Activated T-cell treated with anti-CD3 and anti-CD28 coated beads, Interleukin-2, amount 50 U/mL, for 24 hours (primary cell): ENCODE measurements at places on chromosomes 4 and X.
A peak's percentile ranks its signal among the peaks of the same experiment; 100 is the strongest.

- no peaks in the 10 kb centered on the region for H3K36me3 ChIP-seq
- H3K27me3 ChIP-seq = peaks cover 10% of the 10 kb centered on the region
- no peak overlapping the region for H3K27ac ChIP-seq
- no peak for DNase-seq
- H3K4me1 ChIP-seq = no peaks in the 10 kb centered on the region
These were observed 288.1 kb downstream of the SH3BGRL start for GRCh38 chrX:81489987-81490386.

DNA sequence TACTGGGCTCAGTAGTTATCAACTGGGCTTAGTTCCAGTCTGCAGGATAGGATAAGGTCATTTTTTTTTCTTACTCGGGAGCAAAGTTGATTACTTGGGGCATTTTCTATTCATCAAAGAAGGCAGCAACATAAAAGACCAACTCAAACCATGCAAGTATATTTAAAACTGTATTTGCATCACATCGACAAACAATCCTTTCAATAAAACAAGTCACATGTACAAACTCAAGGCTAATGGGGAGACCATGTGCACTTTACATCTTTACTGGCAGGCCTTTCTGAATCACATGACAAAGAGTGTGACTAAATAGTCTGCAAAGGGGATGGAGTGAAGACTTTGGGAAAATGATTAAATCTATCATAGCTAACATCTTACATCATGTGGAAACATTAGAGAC is 610.4 kb upstream of the BOD1L1 start:
- H3K27me3 ChIP-seq = peaks cover 3% of the 10 kb centered on the region
- DNase-seq = no peak
- no peak overlapping the region for H3K4me3 ChIP-seq
- no peak overlapping the region for H3K27ac ChIP-seq

DNA sequence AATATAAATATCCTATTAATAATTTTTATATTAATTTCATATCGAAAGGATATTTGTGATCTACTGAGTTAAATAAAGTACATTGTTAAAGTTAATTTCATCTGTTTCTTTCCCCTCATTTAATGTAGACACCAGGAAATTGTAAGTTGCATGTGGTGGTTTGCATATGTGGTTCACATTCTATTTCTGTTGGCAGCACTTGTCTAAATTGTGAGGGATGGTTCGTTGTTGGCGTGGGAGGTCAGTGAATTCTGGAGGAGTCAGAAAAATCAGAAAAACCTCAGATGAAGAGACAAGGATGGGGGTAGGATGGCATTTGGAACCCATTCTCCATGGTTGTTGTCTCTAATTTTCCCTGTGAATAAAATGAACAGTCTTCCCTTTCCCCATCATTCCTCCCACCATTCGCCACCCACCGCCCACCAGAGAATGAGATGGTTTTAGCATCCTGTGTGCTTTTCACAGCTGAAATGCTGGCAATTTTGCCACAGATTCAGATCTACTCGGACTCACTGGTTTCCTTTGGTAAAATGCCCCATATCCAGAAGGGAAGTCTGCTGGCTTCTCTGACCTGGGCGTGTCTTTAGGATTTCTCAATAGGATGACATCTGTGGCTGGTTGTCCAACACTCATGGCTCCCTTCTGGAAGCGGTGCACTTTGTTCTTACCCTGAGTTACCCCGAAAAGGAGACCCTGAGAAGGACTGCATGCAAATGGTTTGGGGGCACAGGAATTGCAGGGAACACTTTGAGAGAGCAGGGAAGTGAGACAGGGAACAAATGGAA is 52.3 kb downstream of the LGI2 start:
- no peak for DNase-seq
- H3K27ac ChIP-seq = no peak overlapping the region
- no peak overlapping the region for H3K4me3 ChIP-seq
- peaks cover 8% of the 10 kb centered on the region for H3K4me1 ChIP-seq

GRCh38 chr4:58515226-58515625 is 1405.0 kb upstream of the IGFBP7 start:
- H3K4me3 ChIP-seq = no peak overlapping the region
- no peaks in the 10 kb centered on the region for H3K4me1 ChIP-seq
- H3K36me3 ChIP-seq = no peaks in the 10 kb centered on the region
- H3K27ac ChIP-seq = no peak overlapping the region

DNA sequence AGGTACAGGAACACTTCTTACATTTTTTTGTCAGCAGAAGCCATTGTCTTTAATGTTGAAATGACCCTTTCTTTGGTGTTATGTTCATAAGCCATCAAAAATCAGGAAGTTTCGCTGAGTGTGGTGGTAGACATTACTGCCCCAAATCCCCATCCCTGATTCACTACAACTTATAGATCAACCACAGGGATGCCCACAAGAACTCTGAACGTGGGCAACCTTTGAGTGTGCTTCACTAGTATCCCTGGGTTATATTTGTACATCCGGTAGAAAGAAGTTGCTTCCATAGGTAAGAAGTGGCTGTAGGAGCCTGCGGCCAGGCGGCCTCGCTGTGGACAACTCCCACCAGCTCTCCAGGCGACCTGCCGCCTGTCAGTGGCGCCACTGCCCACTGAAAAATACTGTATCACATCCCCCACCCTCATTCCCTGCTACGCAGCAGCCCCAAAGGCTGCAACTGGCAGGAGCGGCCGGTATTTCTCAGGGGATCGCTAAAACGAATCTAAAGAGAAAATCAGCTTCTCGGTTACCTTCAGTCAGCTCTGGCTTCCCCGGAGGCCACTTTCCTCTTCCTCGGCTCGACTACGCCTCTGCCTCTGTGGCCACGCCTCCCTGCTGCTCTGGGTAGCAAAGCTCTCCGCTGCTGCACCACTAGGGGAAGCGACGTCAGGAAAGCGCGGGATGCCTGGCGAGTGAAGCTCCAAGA is 13.9 kb upstream of the ETDC start:
- H3K27ac ChIP-seq = peak overlapping the region; percentile 86
- peak overlapping the region; percentile 83 for H3K4me3 ChIP-seq
- peaks cover 5% of the 10 kb centered on the region for H3K36me3 ChIP-seq
- peak; percentile 72 for DNase-seq
- peaks cover 24% of the 10 kb centered on the region for H3K27me3 ChIP-seq
- peaks cover 20% of the 10 kb centered on the region for H3K4me1 ChIP-seq

GRCh38 chrX:101478366-101478765 is 6.9 kb upstream of the ARMCX4 start:
- H3K27ac ChIP-seq = no peak overlapping the region
- H3K4me1 ChIP-seq = no peaks in the 10 kb centered on the region
- H3K4me3 ChIP-seq = no peak overlapping the region
- peaks cover 8% of the 10 kb centered on the region for H3K27me3 ChIP-seq

GRCh38 chr4:99572527-99573240 is 1.9 kb upstream of the MTTP start:
- H3K4me1 ChIP-seq = no peaks in the 10 kb centered on the region
- H3K4me3 ChIP-seq = no peak overlapping the region
- H3K27ac ChIP-seq = no peak overlapping the region
- peaks cover 48% of the 10 kb centered on the region for H3K27me3 ChIP-seq
- H3K36me3 ChIP-seq = no peaks in the 10 kb centered on the region

GRCh38 chrX:17629519-17629918 is 107.8 kb upstream of the SCML1 start:
- H3K4me3 ChIP-seq = no peak overlapping the region
- H3K27me3 ChIP-seq = peaks cover 16% of the 10 kb centered on the region
- H3K4me1 ChIP-seq = peaks cover 9% of the 10 kb centered on the region
- no peak overlapping the region for H3K27ac ChIP-seq
- DNase-seq = no peak
- H3K36me3 ChIP-seq = no peaks in the 10 kb centered on the region

- no peak overlapping the region for H3K4me3 ChIP-seq
- H3K27me3 ChIP-seq = peaks cover 31% of the 10 kb centered on the region
- H3K4me1 ChIP-seq = peaks cover 21% of the 10 kb centered on the region
- DNase-seq = no peak
- H3K36me3 ChIP-seq = no peaks in the 10 kb centered on the region
These were observed 523.6 kb downstream of the BCOR start for GRCh38 chrX:39574178-39574577.

GRCh38 chr4:173909294-173909693 is 374.2 kb downstream of the FBXO8 start:
- no peak overlapping the region for H3K4me3 ChIP-seq
- no peak for DNase-seq
- no peaks in the 10 kb centered on the region for H3K4me1 ChIP-seq
- H3K27me3 ChIP-seq = no peaks in the 10 kb centered on the region
- no peaks in the 10 kb centered on the region for H3K36me3 ChIP-seq

- H3K36me3 ChIP-seq = peaks cover 62% of the 10 kb centered on the region
- DNase-seq = no peak
- H3K27ac ChIP-seq = no peak overlapping the region
- H3K4me3 ChIP-seq = no peak overlapping the region
- H3K27me3 ChIP-seq = no peaks in the 10 kb centered on the region
These were observed 99.8 kb downstream of the PPA2 start for GRCh38 chr4:105374071-105374470.

- H3K4me3 ChIP-seq = no peak overlapping the region
- no peaks in the 10 kb centered on the region for H3K4me1 ChIP-seq
- no peaks in the 10 kb centered on the region for H3K27me3 ChIP-seq
- no peak for DNase-seq
- H3K36me3 ChIP-seq = no peaks in the 10 kb centered on the region
- no peak overlapping the region for H3K27ac ChIP-seq
These were observed 136.2 kb downstream of the CDS1 start for GRCh38 chr4:84719115-84719514.

DNA sequence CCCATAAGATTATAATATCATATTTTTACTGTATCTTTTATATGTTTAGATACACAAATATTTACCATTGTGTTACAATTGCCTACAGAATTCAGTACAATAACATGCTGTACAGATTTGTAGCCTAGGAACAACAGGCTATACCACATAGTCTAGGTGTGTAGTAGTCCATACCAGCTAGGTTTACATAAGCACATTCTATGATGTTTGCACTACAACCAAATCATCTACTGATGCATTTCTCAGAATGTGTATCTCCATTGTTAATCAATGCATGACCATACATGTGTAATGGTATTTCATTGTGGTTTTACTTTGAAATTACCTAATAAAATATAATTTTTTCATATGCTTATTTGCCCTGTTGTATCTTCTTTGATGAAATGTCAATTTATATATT is 288.1 kb upstream of the PCDH10 start:
- no peak for DNase-seq
- no peaks in the 10 kb centered on the region for H3K36me3 ChIP-seq
- H3K4me1 ChIP-seq = no peaks in the 10 kb centered on the region
- no peak overlapping the region for H3K27ac ChIP-seq
- H3K4me3 ChIP-seq = no peak overlapping the region
